ENCODE measurements at places on chromosomes 16 and 17. TPM values are rescaled to one million over a fixed set of nuclear protein-coding genes. Genes with fewer than 3 reads are reported as not detected.

DNA sequence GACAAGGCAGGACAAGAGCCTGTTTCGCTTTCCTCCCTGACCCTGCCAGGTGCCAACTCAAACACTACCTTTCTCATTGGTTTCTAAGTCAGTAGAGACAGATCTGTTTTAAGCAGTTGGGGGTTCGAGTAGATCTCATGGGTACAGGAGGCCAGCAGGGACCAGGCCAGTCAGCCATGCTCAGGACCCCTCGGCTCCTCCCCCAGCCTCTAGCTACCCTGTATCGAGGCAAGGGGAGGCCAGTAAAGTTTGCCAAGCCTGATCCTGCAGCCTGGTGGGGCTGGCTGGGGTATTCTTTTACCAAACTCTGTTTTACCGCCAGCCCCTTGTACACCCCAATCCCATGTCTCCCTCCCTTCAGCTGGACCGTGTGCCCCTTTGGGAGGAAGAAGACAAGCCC is 26.6 kb downstream of the OR1D5 start:
- H3K36me3 ChIP-seq, result no peaks in the 10 kb centered on the region
- no peaks in the 10 kb centered on the region for H3K27me3 ChIP-seq
- H3K4me1 ChIP-seq, result no peaks in the 10 kb centered on the region
- no peak overlapping the region for H3K27ac ChIP-seq
- no peak overlapping the region for H3K4me3 ChIP-seq
- no peak for DNase-seq

DNA sequence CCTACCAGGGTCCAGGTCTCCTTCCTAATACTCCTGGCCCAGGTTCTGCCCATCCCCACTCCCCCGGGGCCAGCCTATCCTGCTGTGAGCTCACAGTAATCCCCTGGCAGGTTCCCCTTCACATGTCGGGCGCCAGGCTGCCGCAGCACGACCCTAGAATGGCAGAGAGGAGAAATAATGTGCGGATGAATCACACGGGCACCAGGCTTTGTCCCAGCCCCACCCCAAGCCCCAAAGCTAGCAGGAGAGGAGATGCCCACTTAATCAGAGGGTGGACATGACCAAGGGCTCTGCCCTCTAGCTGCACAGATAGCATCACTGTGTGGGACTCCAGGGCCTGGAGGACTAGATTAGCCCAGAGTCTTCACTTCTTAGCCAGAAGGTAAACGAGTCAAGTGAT is 39.5 kb downstream of the ST3GAL2 start:
- no peaks in the 10 kb centered on the region for H3K27me3 ChIP-seq
- DNase-seq, result no peak
- H3K27ac ChIP-seq, result no peak overlapping the region
- no peak overlapping the region for H3K4me3 ChIP-seq

DNA sequence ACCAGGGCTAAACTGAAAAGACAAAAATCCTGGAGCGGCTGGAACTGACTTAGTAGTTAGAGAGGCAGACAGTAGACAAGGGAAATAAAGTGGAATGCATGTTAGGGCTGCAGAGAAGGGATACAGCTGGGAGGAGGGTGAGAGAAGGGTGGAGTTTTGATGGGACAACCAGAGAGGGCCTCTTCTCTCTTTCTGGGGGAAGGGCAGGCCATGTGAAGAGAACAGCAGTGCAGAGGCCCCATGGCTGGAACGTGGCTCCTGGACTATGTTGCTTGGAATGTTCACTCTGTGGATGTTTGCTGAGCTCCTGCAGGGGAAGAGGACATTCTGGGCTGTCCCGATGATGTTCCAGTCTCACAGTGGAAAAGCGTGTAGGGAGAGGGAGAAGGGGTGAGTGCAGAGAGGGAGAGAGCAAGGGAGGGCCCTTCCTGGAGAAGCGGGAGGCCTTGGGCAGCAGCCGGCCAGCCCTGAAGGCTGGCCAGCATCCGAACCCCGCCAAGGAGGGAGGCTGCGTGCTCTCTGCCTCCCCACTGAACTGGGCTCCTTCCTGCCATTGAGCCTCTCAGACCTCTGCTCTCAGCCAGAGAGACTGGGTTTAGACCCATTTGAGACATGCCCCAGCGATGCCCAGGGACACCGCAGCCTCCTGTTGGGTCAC is 33.1 kb upstream of the GSE1 start:
- no peak overlapping the region for H3K27ac ChIP-seq
- peaks cover 5% of the 10 kb centered on the region for H3K4me1 ChIP-seq
- peaks cover 2% of the 10 kb centered on the region for H3K27me3 ChIP-seq

GRCh38 chr16:74682556-74682955 is 15.9 kb upstream of the RFWD3 start:
- no peak for DNase-seq
- H3K27ac ChIP-seq, result no peak overlapping the region
- no peaks in the 10 kb centered on the region for H3K27me3 ChIP-seq
- no peaks in the 10 kb centered on the region for H3K4me1 ChIP-seq

- H3K36me3 ChIP-seq, result peaks cover 31% of the 10 kb centered on the region
- H3K27ac ChIP-seq, result no peak overlapping the region
- no peaks in the 10 kb centered on the region for H3K27me3 ChIP-seq
- no peaks in the 10 kb centered on the region for H3K4me1 ChIP-seq
Observed at GRCh38 chr16:84062734-84063640, 20.4 kb upstream of the SLC38A8 start.

DNA sequence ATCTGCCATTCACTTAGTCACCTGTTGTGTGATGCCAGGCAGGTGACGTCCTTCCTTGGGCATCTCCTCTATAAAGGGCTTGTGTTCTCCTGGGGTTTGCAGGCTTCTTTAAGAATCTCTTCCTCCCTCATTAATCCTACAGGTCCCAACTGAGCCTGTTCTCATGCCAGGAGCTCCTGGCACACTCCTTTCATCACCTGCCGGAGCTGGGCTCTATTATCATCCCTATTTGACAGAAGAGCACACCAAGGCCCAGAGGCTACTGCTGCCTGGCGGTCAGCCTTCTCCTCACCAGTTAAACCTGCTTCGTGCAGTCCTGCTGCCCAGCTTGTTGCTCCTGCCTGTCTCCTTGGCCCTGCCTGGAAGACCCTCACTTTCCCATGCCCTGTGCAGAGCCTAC is 51.2 kb downstream of the RAI1 start:
- H3K27me3 ChIP-seq, result no peaks in the 10 kb centered on the region
- H3K36me3 ChIP-seq, result no peaks in the 10 kb centered on the region
- H3K4me3 ChIP-seq, result no peak overlapping the region
- DNase-seq, result no peak
- H3K4me1 ChIP-seq, result peaks cover 18% of the 10 kb centered on the region

DNA sequence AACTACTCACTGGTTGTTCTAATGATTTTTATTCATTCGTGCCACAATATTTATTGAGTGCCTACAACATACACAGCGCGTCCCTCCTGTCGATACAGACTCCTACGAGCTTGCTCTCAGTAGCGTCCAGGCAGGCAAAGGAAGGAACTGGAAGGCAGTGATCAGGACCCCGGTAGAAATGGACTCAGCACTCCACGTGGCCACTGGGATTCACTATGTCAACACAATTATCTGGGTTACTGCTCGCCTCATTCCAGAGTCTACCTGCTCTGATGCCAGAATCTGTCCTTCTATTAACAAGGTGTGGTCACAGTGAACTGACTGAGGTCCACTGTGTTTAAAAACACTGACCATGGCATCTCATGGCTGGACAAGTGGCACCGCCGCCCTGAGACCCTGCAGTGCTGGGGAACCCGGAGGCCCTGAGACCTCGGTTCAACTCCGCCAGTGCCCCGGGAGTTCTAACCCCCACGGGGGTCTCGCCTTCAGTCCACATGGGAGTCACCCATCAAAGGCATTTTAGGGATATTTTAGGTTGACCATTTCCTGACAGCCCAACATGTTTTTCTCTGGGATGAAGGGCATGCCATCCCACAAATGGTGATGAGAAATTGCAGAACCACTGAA is 71.4 kb downstream of the ZFHX3 start:
- no peaks in the 10 kb centered on the region for H3K4me1 ChIP-seq
- no peaks in the 10 kb centered on the region for H3K27me3 ChIP-seq
- DNase-seq, result no peak
- no peak overlapping the region for H3K27ac ChIP-seq
- no peak overlapping the region for H3K4me3 ChIP-seq

DNA sequence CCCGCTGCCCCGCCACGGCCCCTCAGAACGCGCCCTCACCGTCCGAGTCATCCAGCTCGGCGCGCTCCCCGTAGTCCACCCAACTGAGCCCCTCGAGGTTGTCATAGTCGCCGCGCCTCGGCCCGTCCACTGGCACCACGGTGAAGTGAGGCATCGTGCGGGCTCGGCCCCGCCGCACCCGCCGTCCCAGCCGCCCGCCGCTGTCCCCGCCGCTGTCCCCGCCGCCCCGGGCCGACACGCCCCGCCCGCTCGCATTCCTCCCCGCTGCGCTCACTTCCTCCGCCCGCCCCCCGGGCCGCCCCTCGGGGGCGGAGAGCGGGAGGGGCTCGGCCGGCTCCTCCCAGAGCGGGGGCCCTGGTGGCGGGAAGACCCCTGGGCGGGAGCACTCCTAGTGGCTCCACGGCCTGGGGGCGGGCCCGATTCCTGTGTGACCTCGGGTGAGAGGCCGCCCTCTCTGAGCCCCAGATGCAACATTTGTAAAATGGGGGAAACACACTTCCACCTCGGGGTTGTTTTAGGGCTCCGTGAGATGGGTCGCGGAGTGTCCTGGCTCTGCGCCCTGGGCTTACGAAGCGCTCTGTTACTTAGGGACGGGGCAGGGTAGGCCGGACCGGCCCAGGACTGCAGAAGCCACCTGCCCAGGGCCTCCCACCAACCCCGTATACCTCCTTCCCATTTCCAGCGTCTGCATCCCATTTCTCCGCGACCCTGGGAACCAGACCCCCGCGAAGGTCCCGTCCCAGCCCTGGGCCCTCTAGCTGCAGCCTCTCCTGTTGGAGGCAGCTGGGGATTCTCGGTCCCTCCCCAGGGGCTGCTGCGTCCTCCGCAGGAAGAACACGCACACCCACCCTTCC is at the start of gene SLC12A4:
Gene SLC12A4, minus strand, starts transcription at position 238 of the 854 bp plus-strand sequence. Its CDS starts 84 bp downstream, at position 154.
- H3K4me3 ChIP-seq, result peak within 1 kb of the TSS; percentile 99
- no peaks in the 10 kb centered on the region for H3K27me3 ChIP-seq
- H3K4me1 ChIP-seq, result peaks cover 40% of the 10 kb centered on the region
- peak within 1 kb of the TSS; percentile 96 for H3K27ac ChIP-seq
- DNase-seq, result peak; percentile 89

- H3K27me3 ChIP-seq, result no peaks in the 10 kb centered on the region
- H3K4me3 ChIP-seq, result no peak overlapping the region
- H3K36me3 ChIP-seq, result no peaks in the 10 kb centered on the region
- DNase-seq, result no peak
- H3K27ac ChIP-seq, result no peak overlapping the region
Observed at GRCh38 chr17:14593956-14594355, 293.1 kb downstream of the HS3ST3B1 start.

DNA sequence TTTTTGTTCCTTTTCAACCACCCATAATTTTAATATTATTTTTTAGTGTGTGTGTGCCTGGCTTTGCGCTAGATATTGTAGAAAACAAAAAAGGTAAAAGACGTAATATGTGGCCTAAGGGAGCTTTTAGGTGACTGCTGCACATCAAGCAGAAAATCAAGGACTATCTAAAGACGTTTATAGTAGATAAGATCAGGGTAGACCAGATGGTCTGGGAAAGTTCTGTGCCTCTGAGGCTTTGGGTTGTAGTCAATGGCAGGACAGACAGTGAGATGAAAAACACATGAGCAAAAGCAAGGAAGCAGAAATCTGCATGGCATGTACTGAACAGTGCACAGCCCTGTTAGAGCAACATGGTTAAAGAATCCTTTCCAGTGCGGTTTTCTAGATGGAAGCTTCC is 26.8 kb upstream of the ARHGAP23 start:
- H3K36me3 ChIP-seq, result peaks cover 20% of the 10 kb centered on the region
- H3K27me3 ChIP-seq, result no peaks in the 10 kb centered on the region
- no peaks in the 10 kb centered on the region for H3K4me1 ChIP-seq
- H3K4me3 ChIP-seq, result no peak overlapping the region
- DNase-seq, result no peak

- H3K27ac ChIP-seq, result no peak overlapping the region
- H3K4me3 ChIP-seq, result no peak overlapping the region
- H3K4me1 ChIP-seq, result no peaks in the 10 kb centered on the region
- DNase-seq, result no peak
- peaks cover 9% of the 10 kb centered on the region for H3K27me3 ChIP-seq
- no peaks in the 10 kb centered on the region for H3K36me3 ChIP-seq
Observed at GRCh38 chr17:26962255-26963162, 331.4 kb upstream of the WSB1 start.

DNA sequence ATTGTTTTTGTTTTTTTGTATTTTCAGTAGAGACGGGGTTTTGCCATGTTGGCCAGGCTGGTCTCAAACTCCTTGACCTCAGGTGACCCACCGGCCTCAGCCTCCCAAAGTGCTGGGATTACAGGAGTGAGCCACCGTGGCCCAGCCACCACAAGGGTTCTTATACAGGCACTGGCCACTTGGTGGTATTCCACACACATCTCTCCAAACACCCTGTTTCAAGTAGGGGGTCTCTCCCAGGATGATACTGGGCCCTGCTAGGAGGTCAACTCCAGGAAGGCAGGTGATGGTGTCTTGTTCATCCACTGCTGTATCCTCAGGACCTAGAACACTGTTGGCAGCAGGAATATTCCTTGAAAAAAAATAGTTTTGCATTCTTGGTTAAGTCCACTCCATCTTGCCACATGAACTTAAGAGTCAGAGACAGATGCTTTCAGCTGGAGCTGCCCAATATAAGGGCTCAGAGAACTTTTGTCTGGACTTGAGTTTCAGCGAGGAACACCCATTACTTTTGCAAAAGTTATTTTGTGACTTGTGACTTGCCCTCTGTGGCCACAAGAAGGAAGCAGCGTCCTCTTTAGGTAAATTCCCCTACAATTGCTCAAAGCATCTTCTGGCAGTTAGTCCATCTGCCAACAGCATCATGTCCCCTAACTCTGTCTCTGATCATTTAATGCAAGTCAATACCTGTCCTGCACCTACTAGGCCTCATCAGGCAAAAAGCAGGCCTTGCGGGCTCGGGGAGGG is 7.4 kb upstream of the EEF2K start:
- H3K27me3 ChIP-seq, result peaks cover 2% of the 10 kb centered on the region
- peaks cover 5% of the 10 kb centered on the region for H3K36me3 ChIP-seq
- no peak for DNase-seq
- peaks cover 44% of the 10 kb centered on the region for H3K4me1 ChIP-seq
- no peak overlapping the region for H3K4me3 ChIP-seq
- H3K27ac ChIP-seq, result no peak overlapping the region

- no peaks in the 10 kb centered on the region for H3K4me1 ChIP-seq
- H3K27me3 ChIP-seq, result peaks cover 7% of the 10 kb centered on the region
- H3K36me3 ChIP-seq, result no peaks in the 10 kb centered on the region
- H3K27ac ChIP-seq, result no peak overlapping the region
Observed at GRCh38 chr17:57158795-57159194, 73.7 kb downstream of the AKAP1 start.

Gene NKD1
- total RNA-seq, result 1.1 TPM

Gene SHCBP1
- total RNA-seq, result 46.5 TPM

Gene C17orf78
- not detected for total RNA-seq

Gene HOXB1
- total RNA-seq, result not detected

Gene SPATA22
- total RNA-seq, result not detected

Gene VPS25
- total RNA-seq, result 97.0 TPM

Gene SLFN11
- 70.8 TPM for total RNA-seq

Measured in activated T-helper 1 cell treated with anti-CD3 and anti-CD28 coated beads, Interleukin-12 subunit alpha, Interleukin-12 subunit beta, Interleukin-2, Interleukin-4 antibody, amounts not matched to agents 30 ng/mL and 10 ng/mL and 1 ng/mL, durations not matched to agents 14 hours and 24 hours and 36 hours (primary cell).